ENCODE measurements at places on chromosomes 5 and 9.

GRCh38 chr5:68147659-68148058, 67.9 kb upstream of the PIK3R1 start:
- no peak for DNase-seq

- DNase-seq, result no peak
These were observed 8.0 kb upstream of the GRHPR start for GRCh38 chr9:37414503-37414943.

- DNase-seq, result no peak
These were observed 316.5 kb downstream of the BNC2 start for GRCh38 chr9:16553869-16554540.

DNA sequence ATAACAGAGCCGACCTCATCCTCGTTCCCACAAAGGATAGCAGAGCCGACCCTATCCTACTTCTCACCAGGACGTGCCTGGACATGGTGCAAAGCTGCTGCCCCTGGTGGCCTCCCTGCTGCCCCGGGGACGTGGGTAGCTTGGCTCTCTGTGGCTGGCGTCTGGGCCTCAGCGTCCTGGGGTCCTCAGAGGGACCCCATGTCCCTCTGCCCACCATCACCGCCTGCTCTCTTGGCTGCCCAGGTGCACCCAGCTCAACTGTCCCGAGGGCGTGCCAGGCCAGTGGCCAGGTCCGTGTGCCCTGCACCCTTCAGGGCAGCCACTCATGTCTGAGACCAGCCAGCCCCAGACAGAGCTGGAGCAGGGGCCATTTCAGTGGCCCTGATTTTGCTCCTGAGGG, 8.5 kb downstream of the NKD2 start:
- no peak for DNase-seq

DNA sequence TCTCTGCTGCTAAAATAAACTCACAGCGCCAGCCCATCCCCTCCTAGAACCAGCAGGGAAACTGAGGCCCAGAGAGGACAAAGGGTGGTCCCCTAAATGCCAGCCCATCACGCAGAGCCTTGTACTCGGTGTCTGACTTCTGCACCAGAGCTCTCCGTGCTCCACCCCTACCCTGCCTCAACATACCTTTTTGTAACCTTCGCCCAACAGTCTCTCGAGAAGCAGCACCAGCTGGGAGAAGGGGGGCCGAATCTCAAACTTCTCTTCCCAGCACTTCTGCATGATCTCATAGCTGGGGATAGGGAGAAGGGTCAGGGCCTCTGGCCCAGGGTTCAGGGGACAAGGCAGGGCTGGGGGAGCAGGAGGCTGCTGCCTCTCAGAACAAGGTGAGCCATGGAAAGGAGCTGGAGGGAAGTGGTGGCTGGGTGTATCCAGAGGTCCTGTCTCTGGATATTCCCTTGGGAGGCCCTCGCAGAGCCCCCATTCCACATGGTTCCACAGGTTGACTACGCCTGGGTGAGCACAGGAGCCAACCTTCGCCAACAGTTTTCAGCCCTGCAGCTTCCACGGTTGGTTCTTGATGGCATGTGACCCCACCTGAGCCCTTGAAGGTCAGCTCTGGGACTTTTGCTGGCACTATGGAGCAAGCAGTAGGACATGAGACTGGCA, 32.3 kb upstream of the CSF1R start:
- DNase-seq, result no peak

DNA sequence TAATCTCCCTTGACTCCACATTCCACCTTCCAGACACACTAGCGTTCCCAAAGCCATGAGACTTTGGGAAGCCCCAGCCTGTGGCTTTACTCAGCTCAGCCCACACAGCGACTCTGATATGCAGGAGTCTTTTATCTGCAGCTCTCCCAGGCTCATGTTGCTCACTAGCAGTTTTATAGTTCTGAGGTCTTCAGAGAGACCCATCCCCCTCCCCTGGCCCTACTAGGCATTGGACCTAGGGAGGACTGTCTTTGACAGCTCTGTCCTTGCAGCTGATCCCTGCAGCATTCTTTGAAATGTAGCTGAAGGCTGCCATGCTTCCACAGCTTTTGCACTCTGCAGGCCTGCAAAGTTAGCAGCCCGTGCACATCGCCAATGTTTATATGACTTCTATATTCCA, 19.9 kb upstream of the CYLC2 start:
- no peak for DNase-seq

GRCh38 chr9:121925935-121926334, 167.2 kb downstream of the TTLL11 start:
- no peak for DNase-seq

DNA sequence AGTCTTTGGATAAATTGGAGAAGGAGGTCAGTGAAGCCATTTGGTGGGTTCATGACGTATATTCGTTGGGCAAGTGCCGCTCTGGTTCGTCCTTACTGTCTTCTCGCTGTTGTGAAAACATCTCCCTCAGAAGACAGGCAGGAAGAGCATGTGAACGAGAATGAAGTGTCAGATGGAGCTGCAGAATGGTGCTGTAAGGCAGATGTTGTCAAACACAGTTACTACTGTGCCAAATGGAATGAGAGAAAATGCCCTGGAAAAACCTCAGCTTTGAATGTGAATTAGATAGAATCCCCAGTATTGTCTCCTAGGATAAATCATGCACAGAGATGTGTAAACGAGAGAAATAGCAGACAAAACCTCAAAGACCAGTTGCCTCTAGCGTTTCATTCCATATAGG, 121.5 kb downstream of the CAMK4 start:
- DNase-seq, result no peak

GRCh38 chr5:117065161-117065560, 490.5 kb upstream of the SEMA6A start:
- DNase-seq, result no peak

GRCh38 chr9:93061791-93062763, 3.6 kb downstream of the SUSD3 start:
- DNase-seq, result peak; percentile 97

DNA sequence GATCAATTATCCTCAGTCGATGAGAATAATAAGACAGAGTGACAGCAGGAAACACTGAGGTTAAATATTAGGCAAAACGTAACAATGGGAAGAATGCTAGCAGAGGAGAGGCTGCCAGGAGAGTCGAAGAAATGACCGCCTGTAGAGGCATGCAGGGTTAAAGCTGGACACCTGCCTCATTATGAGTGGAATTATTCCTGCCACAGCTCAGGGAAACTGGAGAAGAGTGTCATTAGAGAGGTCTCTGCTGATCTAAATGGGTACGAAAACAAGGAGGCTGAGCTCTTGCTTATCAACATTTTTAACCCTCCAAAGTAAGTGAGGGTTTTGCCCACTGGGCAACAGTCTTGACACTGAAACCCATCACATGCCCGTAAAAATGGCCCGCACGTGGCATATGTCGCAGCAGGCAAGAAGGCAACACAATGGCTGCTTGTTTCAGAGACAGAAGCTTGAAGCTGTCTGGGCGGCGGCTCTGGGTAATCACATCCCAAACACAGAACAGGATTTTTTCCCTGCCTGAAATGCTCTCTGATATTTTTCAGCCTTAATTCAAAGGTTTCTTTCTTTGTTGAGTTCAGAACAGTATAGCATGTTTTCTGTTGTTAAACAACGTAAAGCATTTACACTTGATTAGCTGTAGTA, 118.7 kb downstream of the MED27 start:
- no peak for DNase-seq

- DNase-seq, result no peak
These were observed 5.9 kb downstream of the IER5L start for GRCh38 chr9:129171993-129172751.

DNA sequence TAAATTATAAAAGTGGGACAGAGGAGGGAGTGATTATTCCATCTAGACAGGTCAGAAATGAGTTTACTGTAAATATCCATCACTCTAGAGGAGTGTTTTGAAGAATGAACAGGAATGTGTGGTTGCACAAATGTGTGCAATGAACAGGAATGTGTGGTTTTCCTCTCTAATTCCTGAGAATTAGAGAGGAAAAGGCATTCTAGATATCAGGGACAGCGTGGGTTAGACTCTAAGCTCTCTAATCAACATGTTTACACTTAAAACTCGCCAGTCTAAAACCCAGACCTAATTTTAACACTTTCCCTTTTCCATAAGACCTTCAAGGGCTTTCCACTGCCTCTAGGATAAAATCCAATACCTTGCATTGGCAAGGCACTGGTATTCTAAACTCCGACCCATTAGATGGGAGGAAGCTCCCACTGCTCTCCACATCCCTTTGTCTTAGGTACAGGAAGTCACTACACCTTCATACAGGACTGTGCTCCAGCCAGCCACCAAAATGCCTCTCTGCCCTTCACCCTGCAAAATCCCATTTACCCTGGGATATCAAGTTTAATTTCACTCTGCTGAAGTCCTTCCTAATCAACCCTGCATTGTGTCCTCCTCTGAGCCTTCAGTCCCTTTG, 67.9 kb downstream of the NFIB start:
- DNase-seq, result no peak

DNA sequence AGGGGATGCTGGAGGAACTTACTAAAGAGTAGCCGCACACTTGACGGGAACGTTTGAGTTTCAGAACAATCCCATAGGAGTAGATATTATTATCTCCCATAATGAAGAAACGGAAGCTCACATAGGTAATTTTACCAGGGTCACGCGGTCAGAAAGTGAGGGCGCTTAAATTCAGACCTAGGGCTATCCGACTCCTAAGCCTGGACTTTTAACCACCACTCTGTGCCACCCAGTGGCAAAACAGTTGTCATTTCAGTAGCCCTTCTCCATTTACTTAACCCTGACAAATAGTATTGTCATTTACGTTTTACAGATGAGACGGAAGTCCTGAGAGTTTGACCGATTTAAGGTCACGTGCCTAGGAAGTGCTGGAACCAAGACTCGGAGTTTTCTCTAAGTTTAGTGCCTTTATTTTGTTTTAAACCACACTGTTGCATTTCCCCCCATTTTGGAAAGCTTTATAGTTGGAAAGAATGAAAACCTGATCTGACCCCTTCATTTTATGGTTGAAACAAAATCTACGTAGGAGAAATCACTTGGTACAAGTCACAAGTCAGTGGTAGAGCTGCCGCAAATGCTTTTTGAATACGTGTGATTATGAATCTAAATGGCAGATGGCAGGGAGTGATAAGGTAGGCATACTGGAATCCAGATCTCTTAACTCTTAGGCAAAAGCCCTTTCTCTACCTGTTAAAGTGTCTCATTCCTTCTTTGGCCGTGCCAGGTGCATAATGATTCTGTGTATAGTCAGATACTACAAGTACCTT, 650 bp downstream of the MRRF start:
- DNase-seq, result peak; percentile 66

DNA sequence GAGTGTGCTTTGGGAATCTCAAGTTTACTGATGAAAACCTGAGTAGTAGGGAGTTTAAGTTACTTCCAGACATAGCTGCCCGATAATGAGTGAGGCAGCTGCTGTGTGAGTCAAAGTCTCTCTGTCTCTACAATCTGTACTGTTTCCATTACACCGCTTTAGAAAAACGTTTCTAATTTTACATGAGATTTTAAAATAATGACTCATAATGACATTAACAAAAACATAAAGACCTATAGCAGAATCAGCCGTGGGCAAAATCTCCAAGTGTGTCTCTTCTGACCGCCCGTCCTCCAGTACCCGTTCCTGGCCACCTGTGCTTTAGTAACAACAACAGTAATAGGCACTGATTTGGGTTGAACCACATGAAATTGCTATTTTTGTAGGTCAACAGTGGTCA, 69.6 kb upstream of the PRRC1 start:
- DNase-seq, result no peak

DNA sequence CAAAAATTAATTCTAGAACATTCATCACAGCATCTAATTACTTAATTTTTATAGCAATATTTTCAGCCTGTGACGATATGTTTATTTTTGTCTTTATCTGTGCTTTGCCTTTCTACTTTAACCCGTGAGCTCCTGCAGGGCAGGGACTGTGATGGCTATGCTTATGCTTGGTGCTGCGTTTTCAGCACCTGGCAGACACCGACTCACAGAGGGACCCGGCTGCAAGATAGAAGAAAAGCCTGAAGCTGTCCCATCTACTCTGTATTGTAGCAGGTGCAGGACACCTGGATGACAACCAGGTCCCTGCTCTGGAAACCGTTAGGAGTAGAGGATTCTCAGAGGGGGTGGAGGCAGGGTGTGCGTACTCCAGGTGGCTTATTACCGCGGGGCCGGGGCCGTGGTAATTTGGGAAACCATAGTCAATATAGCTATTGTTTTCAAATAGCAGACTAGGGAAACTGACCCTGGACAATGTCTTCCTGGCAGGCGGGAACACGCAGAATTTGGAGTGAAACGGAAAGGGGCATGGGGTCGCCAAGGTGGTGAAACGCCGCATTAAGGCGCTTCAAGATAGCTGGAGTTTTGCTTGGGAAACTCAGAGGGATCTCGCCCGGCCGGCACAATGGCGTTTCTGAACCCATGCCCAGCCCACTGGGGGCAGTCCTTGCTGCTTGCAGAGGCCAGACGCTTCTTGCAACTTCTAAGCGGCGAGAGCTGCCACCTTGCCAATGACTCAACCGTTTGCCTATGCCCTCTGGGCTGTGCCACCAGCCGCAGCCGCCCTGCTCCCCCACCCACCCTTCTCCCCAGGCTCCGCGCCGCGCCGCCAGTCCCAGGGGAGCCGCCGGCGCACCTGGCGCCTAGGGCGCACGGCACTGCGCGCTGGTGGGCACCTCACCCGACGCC, 140.1 kb upstream of the PALM2AKAP2 start:
- DNase-seq, result no peak

DNA sequence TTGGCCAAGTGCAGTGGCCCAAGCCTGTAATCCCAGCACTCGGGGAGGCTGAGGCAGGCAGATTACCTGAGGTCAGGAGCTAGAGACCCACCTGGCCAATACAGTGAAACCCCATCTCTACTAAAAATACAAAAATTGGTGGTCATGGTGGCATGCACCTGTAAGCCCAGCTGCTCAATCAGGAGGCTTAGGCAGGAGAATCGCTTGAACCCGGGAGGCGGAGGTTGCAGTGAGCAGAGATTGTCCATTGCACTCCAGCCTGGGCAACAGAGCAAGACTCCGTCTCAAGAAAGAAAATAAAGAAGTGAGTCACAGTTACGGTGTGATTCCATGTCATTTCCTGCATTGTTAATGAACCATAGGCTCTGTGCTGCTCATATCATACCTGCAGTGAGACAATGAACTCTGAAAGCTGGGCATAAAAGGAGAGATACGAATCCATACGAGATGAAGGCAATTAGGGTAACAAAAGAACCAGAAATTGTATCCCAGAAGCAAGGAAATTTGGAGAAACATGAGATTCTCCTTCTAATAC, 44.6 kb downstream of the TIMD4 start:
- no peak for DNase-seq
